Upper lobe of left lung (tissue), 6 donors: ENCODE measurements at places on chromosomes 1 and 21. TPM values are rescaled to one million over a fixed set of nuclear protein-coding genes. Genes with fewer than 3 reads are reported as not detected.

Gene SPRR2F
- total RNA-seq, result not detected

Gene BATF3
- total RNA-seq, result 14.1 TPM

Gene TARBP1
- 24.9 TPM for total RNA-seq

Gene CLIC6
- 9.7 TPM for total RNA-seq

Gene LRRC71
- total RNA-seq, result 2.9 TPM

Gene CCDC17
- 11.7 TPM for total RNA-seq

Gene SPRR2G
- not detected for total RNA-seq

Gene OR2L5
- total RNA-seq, result not detected

Gene SLC22A15
- 17.2 TPM for total RNA-seq

Gene RRP1B
- total RNA-seq, result 20.8 TPM

Gene SPATC1L
- total RNA-seq, result 22.0 TPM

DNA sequence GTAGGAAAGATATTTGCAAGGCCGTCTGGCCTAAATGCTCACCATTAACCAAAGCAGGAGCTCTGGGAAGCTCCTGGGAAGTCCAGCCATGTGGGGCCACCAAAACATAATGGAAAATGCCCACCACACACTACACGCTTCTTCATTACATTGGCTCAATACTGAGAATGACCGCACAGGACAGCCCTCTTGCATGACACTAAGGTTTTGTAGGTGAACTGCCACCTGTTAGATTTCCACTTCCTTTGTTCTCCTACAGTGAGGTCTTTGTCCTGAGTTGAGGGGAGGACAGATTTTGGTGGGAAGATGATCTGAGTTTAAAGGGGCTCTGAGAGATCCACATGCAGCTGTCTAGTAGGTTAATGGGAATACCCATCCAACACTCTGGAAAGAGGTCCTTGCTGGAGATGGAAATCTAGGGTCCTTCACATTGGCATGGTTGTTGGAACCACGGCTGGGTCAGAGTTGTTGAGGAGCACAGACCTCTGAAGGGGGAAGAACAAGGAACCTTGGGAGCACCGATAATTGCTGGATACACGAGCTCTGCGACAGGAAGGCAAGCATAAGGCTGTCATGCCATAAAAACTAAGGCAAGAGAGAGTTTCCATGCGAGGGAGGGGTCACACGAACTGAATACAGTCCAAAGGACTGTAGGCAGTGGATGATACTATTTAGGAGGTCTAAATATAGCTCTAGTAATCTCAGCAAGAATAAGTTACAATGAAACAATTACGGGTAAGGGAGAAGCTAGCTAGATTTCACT lies 105.5 kb upstream of the IRF2BP2 start:
- H3K4me1 ChIP-seq, result peaks cover 45% of the 10 kb centered on the region
- H3K27me3 ChIP-seq, result no peaks in the 10 kb centered on the region
- peak overlapping the region; percentile 71 for H3K27ac ChIP-seq
- H3K36me3 ChIP-seq, result no peaks in the 10 kb centered on the region

DNA sequence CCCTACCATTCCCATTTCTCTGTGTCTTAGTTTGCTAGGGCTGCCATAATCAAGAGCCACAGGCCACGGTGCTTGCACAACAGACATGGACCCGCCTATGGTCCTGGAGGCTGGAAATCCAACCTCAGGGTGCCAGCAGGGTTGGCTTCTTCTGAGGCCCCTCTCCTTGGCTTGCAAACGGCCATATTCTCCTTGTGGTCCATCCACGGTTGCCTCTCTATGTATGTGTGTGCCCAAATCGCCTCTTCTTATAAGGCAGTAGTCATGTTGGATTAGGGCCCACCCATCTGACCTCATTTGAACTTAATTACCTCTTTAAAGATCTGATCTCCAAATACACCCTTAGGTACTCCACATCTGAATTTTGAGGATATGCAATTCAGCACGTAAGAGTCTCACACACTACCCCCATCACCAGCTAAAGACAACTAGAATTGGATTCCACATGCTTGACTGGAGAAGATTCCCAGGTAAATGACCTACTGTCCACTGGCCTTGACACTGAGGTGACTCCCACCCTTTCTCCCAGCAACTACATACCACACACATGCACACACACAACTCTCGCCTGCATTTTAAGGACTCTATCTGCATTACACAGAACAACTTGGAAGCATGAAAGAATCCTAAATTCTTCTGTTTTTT lies 28.3 kb upstream of the TMEM51 start:
- H3K36me3 ChIP-seq, result no peaks in the 10 kb centered on the region
- no peaks in the 10 kb centered on the region for H3K4me1 ChIP-seq
- no peak overlapping the region for H3K27ac ChIP-seq
- H3K27me3 ChIP-seq, result no peaks in the 10 kb centered on the region
- no peak overlapping the region for H3K4me3 ChIP-seq

- DNase-seq, result peak; percentile 75
- H3K4me1 ChIP-seq, result no peaks in the 10 kb centered on the region
- no peaks in the 10 kb centered on the region for H3K27me3 ChIP-seq
- no peak overlapping the region for H3K27ac ChIP-seq
- H3K36me3 ChIP-seq, result peaks cover 9% of the 10 kb centered on the region
These were observed 37.7 kb downstream of the KIAA0040 start for GRCh38 chr1:175154629-175155472.

DNA sequence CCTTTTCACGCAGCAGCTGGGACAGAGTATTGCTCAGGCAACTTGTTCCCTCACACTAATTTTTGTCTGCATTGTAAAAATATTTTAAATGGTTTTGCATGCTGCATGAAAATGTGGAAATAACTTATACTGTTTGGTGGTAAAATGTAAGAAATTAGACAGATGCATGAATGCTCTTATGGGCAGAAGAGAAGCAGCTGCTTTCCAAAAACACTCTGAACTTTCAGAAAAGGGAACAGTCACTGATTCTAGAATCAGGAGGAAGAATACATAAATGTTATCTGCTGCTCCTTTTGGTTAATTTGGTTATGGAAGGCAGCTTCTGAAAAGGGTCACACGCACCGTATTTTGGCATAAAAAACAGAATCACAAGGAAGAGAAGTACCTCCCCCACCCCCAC lies 87.0 kb upstream of the RUNX1 start:
- H3K4me3 ChIP-seq, result no peak overlapping the region
- H3K4me1 ChIP-seq, result no peaks in the 10 kb centered on the region
- H3K27me3 ChIP-seq, result no peaks in the 10 kb centered on the region
- DNase-seq, result no peak
- no peak overlapping the region for H3K27ac ChIP-seq

GRCh38 chr1:240516069-240516468 lies 95.9 kb downstream of the GREM2 start:
- no peaks in the 10 kb centered on the region for H3K27me3 ChIP-seq
- H3K4me1 ChIP-seq, result no peaks in the 10 kb centered on the region
- no peaks in the 10 kb centered on the region for H3K36me3 ChIP-seq
- no peak overlapping the region for H3K27ac ChIP-seq
- H3K4me3 ChIP-seq, result no peak overlapping the region

DNA sequence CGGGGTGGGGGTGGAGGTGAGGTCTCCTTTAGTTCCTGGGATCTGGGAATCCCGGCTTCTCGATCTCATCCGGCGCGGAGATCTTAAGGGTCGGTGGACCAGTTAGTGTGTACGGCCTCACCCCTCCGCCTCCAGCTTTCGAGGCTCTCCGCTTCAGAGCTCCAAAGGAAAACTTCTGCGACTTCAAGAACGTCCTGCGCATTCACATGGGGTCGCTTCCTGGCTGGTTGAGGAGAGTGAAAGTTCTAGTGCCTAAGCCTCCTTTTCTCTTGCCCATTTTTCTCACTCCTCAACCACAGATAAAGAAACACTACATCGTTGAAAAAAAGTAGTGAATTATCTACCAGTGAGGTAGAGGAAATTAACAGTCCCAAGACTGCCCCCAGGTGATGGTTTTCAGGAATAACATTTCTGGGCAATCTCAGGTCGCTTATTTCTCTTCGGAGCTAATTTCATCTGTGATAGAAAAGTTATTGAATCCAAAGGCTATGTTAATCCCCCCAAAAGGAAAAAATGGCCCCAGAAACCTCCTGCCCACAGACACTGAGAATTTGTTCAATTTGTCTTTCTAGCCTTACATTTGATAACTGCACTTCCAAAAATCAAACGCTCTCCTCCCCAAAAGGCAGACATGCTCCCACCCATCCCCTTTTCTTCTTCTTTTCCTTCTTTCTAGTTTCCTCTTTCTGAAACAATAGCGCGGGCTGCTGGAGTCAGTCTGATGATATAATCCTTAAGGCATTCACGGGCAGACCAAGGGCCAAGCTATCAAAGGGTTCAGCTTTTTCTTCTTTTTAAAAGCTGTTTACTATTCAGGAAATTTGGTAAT lies 20.6 kb upstream of the TBX15 start:
- H3K4me3 ChIP-seq, result no peak overlapping the region
- H3K4me1 ChIP-seq, result peaks cover 23% of the 10 kb centered on the region
- peaks cover 8% of the 10 kb centered on the region for H3K27me3 ChIP-seq

GRCh38 chr1:156814571-156815260 lies 1.9 kb downstream of the SH2D2A start:
- peak overlapping the region; percentile 50 for H3K4me3 ChIP-seq
- no peak for DNase-seq
- no peaks in the 10 kb centered on the region for H3K36me3 ChIP-seq
- peak overlapping the region; percentile 86 for H3K27ac ChIP-seq
- H3K27me3 ChIP-seq, result no peaks in the 10 kb centered on the region

DNA sequence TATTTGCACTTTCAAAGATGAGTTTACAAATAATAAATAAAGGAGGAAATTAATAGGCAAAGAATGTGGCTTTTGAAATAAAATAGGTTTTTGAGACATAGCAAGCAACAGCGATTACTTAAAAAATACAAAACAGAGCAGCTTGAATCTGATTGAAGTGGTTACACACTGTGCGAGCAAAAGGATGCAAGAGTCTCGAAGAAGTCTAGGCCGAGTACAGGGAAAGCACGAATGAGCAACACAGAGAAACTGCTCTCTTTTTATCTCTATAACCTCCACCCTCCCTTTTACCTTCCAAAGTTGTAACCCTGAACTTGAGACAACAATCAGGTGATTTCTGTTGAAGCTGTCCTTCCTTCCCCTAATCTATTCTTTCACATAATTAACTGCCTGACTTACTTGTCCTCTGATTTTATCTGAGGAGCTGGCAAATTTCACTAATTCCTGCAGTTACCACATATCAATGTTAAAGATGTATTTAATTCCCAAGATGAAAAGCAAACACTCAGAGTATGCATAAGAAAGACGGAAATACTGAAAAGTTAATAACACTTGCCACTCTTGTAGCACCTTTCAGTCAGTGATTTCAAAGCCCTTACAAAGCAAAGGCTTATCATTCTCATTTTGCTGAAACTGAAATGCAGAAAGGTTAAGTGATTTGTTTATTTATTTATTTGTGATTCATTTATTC lies 1030.1 kb downstream of the ADGRL2 start:
- no peaks in the 10 kb centered on the region for H3K27me3 ChIP-seq
- H3K36me3 ChIP-seq, result no peaks in the 10 kb centered on the region
- no peak overlapping the region for H3K27ac ChIP-seq
- H3K4me3 ChIP-seq, result no peak overlapping the region
- no peak for DNase-seq

- no peaks in the 10 kb centered on the region for H3K36me3 ChIP-seq
- H3K4me1 ChIP-seq, result no peaks in the 10 kb centered on the region
- no peak for DNase-seq
- H3K27ac ChIP-seq, result no peak overlapping the region
- no peak overlapping the region for H3K4me3 ChIP-seq
These were observed 293.8 kb upstream of the PBX1 start for GRCh38 chr1:164265232-164265631.

GRCh38 chr1:44347280-44347679 lies 7.8 kb downstream of the ERI3 start:
- H3K4me3 ChIP-seq, result no peak overlapping the region
- H3K4me1 ChIP-seq, result peaks cover 3% of the 10 kb centered on the region
- DNase-seq, result no peak
- no peaks in the 10 kb centered on the region for H3K27me3 ChIP-seq
- H3K36me3 ChIP-seq, result no peaks in the 10 kb centered on the region
- H3K27ac ChIP-seq, result peak overlapping the region; percentile 23

- H3K4me3 ChIP-seq, result no peak overlapping the region
- H3K4me1 ChIP-seq, result peaks cover 15% of the 10 kb centered on the region
- no peaks in the 10 kb centered on the region for H3K36me3 ChIP-seq
- DNase-seq, result no peak
These were observed 28.0 kb upstream of the RERE start for GRCh38 chr1:8845104-8846097.

DNA sequence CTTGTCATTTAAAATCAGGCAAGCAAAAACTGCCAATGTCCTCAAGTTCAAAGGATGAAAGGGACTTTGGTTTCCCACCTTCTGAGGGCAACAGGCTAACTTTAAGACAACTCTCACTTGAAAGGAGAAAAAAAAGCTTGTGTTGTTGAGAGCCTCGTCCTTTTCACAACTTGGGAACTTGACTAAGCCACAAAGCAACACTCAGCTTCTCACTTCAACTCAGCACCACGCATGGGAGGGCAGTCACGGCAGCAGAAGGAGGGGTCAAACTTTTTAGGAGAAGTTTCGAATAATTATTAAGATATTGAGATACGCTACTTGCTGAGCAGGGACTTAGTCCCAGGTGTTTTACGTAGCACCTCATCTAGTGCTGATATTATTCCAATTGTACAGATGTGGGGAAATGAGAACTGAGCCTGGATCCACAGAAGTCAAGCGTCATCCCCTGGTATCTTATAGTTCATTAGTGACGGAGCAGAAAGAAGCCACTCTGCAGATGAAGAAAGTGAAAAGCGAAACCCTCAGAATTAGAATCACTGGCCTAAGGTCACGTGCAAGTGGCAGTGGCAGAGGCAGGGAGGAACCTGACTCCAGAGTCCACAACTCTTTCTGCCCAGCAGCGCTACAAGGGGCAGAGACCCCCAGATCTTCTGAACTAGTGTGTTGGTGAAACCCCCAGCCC lies 83.6 kb downstream of the JAK1 start:
- H3K4me3 ChIP-seq, result no peak overlapping the region
- H3K27me3 ChIP-seq, result no peaks in the 10 kb centered on the region
- no peak overlapping the region for H3K27ac ChIP-seq
- no peak for DNase-seq

- DNase-seq, result no peak
- no peaks in the 10 kb centered on the region for H3K27me3 ChIP-seq
- no peak overlapping the region for H3K27ac ChIP-seq
- no peak overlapping the region for H3K4me3 ChIP-seq
- no peaks in the 10 kb centered on the region for H3K36me3 ChIP-seq
- no peaks in the 10 kb centered on the region for H3K4me1 ChIP-seq
These were observed 37.0 kb upstream of the PARP1 start for GRCh38 chr1:226444901-226445300.

- H3K4me1 ChIP-seq, result no peaks in the 10 kb centered on the region
- no peaks in the 10 kb centered on the region for H3K36me3 ChIP-seq
- peak; percentile 31 for DNase-seq
- H3K4me3 ChIP-seq, result no peak overlapping the region
These were observed 369.1 kb downstream of the SIPA1L2 start for GRCh38 chr1:232260861-232261260.

GRCh38 chr21:46130831-46131587 lies 24.4 kb downstream of the FTCD start:
- no peak overlapping the region for H3K4me3 ChIP-seq
- no peak overlapping the region for H3K27ac ChIP-seq
- H3K27me3 ChIP-seq, result no peaks in the 10 kb centered on the region
- no peak for DNase-seq

GRCh38 chr1:1173793-1174415 lies at the start of gene TTLL10:
TTLL10 (plus strand) TSS chr1:1173880; CDS start chr1:1179216, 5,336 bp downstream.
- H3K27me3 ChIP-seq, result no peaks in the 10 kb centered on the region
- peaks cover 9% of the 10 kb centered on the region for H3K4me1 ChIP-seq
- no peaks in the 10 kb centered on the region for H3K36me3 ChIP-seq
- DNase-seq, result no peak

- H3K36me3 ChIP-seq, result no peaks in the 10 kb centered on the region
- no peaks in the 10 kb centered on the region for H3K27me3 ChIP-seq
- H3K4me3 ChIP-seq, result no peak overlapping the region
- H3K4me1 ChIP-seq, result no peaks in the 10 kb centered on the region
- H3K27ac ChIP-seq, result no peak overlapping the region
These were observed 279.3 kb downstream of the SETD4 start for GRCh38 chr21:35780983-35781382.
